ENCODE measurements at places on chromosomes 5 and 9. TPM values are rescaled to one million over a fixed set of nuclear protein-coding genes. Genes with fewer than 3 reads are reported as not detected.

CCDC183 gene
- 0.35 TPM for polyA plus RNA-seq

- no peak for DNase-seq
Observed at GRCh38 chr5:180302256-180302655, 10.4 kb upstream of the MAPK9 start.

GRCh38 chr5:71537687-71538086 lies 49.5 kb upstream of the MCCC2 start:
- peak; percentile 18 for DNase-seq

FBP2 gene
- polyA plus RNA-seq: not detected

DNA sequence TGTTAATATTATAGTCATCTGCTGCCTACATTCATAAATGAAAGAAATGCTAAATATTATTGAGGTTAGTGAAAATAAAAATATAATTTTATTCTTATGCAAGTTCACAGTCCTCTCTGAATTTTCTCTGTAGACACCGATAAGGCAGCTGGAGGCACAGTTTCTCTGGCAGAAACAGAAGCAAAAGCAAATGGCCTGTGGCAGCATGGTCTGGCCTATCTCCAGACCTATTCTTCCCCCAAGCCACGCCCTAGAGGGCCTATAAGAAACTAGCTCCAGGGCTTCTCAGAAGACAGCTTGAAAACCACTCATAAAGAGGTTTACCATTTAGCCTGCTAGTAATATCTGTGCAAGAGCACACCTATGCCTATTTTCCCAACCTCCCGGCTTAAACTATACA lies 28.4 kb downstream of the MRPS27 start:
- DNase-seq: no peak

GMCL2 gene
- not detected for polyA plus RNA-seq

CAVIN4 gene
- 0.50 TPM for polyA plus RNA-seq

- DNase-seq: peak; percentile 30
Observed at GRCh38 chr5:106843812-106844416, 826.8 kb downstream of the EFNA5 start.

DNA sequence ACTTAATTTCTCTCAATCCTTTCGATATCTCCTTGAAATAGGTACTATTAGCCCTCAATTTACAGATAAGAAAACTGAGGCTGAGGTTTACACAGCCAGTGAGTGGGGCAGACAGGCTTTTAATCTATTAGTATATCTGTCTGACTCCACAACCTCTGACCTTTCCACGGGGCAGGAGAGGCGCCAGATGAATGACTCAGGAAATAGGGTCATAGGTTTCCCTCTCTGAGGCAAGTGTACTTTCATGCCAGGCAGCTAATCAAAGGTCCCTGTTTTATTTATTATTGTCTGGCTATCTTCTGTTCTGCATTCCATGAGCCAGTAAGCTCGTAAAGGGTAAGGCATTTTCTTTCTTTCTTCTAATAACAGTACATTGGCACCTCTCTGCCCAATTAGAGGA lies 79.6 kb upstream of the KLF4 start:
- DNase-seq: peak; percentile 46

DNA sequence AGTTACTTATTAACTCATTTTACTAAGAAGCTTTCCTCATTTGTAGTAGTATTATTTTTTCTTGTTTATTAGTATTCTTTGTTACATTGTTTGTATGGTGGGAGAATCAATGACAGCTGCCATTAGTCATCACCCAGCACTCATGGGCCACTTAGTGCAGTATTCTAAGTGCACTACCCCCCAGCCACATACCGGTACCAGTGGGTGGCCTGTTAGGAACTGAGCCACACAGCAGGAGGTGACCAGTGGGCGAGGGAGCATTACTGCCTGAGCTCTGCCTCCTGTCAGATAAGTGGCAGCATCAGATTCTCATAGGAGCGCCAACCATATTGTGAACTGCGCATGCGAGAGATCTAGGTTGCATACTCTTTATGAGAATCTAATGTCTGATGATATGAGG lies 24.2 kb upstream of the CAMLG start:
- no peak for DNase-seq

FGFR4 gene
- 5.6 TPM for polyA plus RNA-seq

UGT3A1 gene
- not detected for polyA plus RNA-seq

LECT2 gene
- not detected for polyA plus RNA-seq

SPINK4 gene
- polyA plus RNA-seq: not detected

NRARP gene
- 0.07 TPM for polyA plus RNA-seq

FGF10 gene
- 0.58 TPM for polyA plus RNA-seq

GRCh38 chr9:83012922-83013838 lies 49.8 kb downstream of the RASEF start:
- peak; percentile 39 for DNase-seq

DNA sequence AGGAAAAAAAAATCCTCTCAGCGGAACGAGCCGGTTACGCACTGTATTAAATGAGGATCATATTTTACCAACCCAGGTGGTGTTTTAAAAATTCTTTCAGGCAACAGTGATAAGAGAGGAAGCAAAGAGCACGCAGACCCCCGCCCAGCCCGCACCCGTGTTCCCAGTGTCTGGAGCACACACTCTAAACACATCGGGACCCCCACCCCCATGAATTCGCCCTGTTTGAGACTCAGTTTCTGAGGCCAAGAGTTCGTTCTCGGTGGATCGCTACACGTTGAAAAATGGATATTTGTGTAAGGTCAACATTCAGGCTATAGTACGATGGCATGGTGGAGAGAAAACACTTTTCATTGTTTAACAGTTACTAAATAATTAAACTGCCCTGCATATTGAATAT lies 196.3 kb downstream of the MEF2C start:
- DNase-seq: no peak

Measured in fibroblast of lung (primary cell).